Prostate gland (tissue), 2 donors: ENCODE measurements at places on chromosomes 5 and 9. TPM values are rescaled to one million over a fixed set of nuclear protein-coding genes. Genes with fewer than 3 reads are reported as not detected.

The SLC45A2 gene
- total RNA-seq = not detected

The LHX6 gene
- total RNA-seq = 2.7 TPM

The HSPB3 gene
- 4.1 TPM for total RNA-seq

The PCDHGC4 gene
- total RNA-seq = 3.8 TPM

The HSD17B3 gene
- 126 TPM for total RNA-seq

The FAM200C gene
- 8.6 TPM for total RNA-seq

The KIF4B gene
- total RNA-seq = 1.0 TPM

GRCh38 chr9:91714874-91715615 is 235.0 kb downstream of the ROR2 start:
- no peak for DNase-seq
- H3K27ac ChIP-seq = no peak overlapping the region
- no peaks in the 10 kb centered on the region for H3K36me3 ChIP-seq

GRCh38 chr9:91127653-91128052 is 234.1 kb downstream of the AUH start:
- peaks cover 5% of the 10 kb centered on the region for H3K4me1 ChIP-seq
- DNase-seq = no peak
- no peaks in the 10 kb centered on the region for H3K36me3 ChIP-seq
- no peak overlapping the region for H3K27ac ChIP-seq
- H3K4me3 ChIP-seq = no peak overlapping the region

GRCh38 chr9:78756813-78757510 is 460.0 kb downstream of the PSAT1 start:
- H3K27me3 ChIP-seq = no peaks in the 10 kb centered on the region
- H3K4me1 ChIP-seq = no peaks in the 10 kb centered on the region
- DNase-seq = no peak
- no peaks in the 10 kb centered on the region for H3K36me3 ChIP-seq
- no peak overlapping the region for H3K4me3 ChIP-seq
- no peak overlapping the region for H3K27ac ChIP-seq

DNA sequence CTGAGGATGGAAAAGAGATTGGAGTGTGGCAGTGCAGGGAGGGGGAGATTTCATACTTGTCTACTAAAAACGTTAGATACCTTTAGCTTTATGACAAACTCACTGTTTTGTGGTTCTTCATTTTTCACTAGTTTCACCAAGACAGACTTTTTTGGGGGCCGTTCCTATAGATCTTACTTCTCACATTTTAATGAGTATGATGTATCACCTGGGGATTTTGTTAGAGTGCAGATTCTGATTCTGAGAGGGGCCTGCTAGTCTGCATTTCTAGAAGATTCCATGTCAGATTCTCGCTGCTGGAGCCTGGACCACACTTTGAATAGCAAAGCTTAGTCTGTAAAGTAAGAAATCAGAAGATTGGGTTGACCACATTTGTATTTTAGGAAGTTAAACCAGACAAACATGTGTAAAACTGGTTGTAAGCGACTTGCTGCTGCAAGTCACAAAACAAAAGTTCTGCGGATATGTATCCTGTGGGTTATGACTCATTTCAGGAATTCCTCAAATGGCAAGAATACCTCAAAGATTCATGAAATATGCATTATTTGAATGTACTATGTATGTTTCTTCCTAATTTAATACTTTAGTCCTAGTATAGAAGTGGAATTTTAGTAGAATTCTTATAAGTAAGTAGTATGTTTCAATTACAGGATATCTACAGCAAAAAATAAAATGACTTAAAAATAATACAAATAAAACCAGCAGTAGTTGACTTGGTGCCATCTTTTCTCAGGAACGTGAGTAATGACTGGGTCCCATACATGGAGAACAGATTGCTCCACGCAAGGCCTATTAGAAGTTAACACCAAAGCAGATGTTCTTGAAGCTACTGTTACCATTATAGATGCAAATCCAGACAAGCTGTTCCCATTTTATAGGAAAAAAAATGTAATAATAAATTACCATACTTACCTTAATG is 27.8 kb downstream of the NFIL3 start:
- H3K36me3 ChIP-seq = no peaks in the 10 kb centered on the region
- DNase-seq = no peak
- H3K27me3 ChIP-seq = no peaks in the 10 kb centered on the region
- H3K4me1 ChIP-seq = no peaks in the 10 kb centered on the region
- H3K27ac ChIP-seq = no peak overlapping the region
- no peak overlapping the region for H3K4me3 ChIP-seq

- no peak overlapping the region for H3K4me3 ChIP-seq
- H3K27ac ChIP-seq = no peak overlapping the region
- H3K27me3 ChIP-seq = no peaks in the 10 kb centered on the region
- no peaks in the 10 kb centered on the region for H3K36me3 ChIP-seq
These were observed 1.1 kb downstream of the SLCO4C1 start for GRCh38 chr5:102294886-102295395.

- H3K4me3 ChIP-seq = no peak overlapping the region
- H3K4me1 ChIP-seq = no peaks in the 10 kb centered on the region
- no peak overlapping the region for H3K27ac ChIP-seq
- no peaks in the 10 kb centered on the region for H3K27me3 ChIP-seq
- DNase-seq = no peak
These were observed 367.8 kb upstream of the SPATA31A5 start for GRCh38 chr9:60546406-60546805.

GRCh38 chr9:135591506-135592330 is 30.2 kb downstream of the PAEP start:
- no peaks in the 10 kb centered on the region for H3K27me3 ChIP-seq
- no peaks in the 10 kb centered on the region for H3K4me1 ChIP-seq
- no peak overlapping the region for H3K4me3 ChIP-seq
- H3K36me3 ChIP-seq = no peaks in the 10 kb centered on the region
- H3K27ac ChIP-seq = no peak overlapping the region
- no peak for DNase-seq

GRCh38 chr5:100758780-100759179 is 144.3 kb downstream of the ST8SIA4 start:
- H3K4me1 ChIP-seq = no peaks in the 10 kb centered on the region
- no peak overlapping the region for H3K27ac ChIP-seq
- no peak overlapping the region for H3K4me3 ChIP-seq
- no peaks in the 10 kb centered on the region for H3K36me3 ChIP-seq
- H3K27me3 ChIP-seq = no peaks in the 10 kb centered on the region

- H3K27ac ChIP-seq = no peak overlapping the region
- peak; percentile 8 for DNase-seq
- H3K36me3 ChIP-seq = no peaks in the 10 kb centered on the region
- peak overlapping the region; percentile 27 for H3K4me3 ChIP-seq
- no peaks in the 10 kb centered on the region for H3K27me3 ChIP-seq
These were observed 219.2 kb downstream of the AGTPBP1 start for GRCh38 chr9:85522459-85523092.

- no peaks in the 10 kb centered on the region for H3K27me3 ChIP-seq
- no peak for DNase-seq
- H3K4me3 ChIP-seq = no peak overlapping the region
- H3K36me3 ChIP-seq = no peaks in the 10 kb centered on the region
- no peak overlapping the region for H3K27ac ChIP-seq
These were observed 110.0 kb downstream of the PAX5 start for GRCh38 chr9:36924071-36924470.

DNA sequence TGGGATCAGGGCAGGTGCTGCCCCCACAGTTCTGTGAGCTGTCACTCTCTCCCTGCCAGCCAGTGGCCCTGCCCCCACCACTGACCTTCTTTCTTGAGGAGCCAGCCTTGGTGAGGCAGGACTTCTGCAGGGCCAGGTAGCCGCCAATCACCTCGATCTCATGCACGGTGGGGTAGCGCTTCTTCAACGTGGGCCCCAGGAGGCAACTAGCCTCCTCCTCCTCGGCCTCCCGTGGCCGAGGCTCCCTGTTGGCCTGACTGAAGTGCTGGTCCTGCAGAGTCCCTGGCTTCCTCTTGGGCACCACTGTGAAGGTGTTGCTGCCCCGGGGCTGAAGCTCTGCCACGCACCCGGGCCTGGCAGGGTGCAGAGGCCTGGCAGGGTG is 1.6 kb downstream of the TPRN start:
- no peaks in the 10 kb centered on the region for H3K27me3 ChIP-seq
- H3K36me3 ChIP-seq = no peaks in the 10 kb centered on the region
- no peak for DNase-seq
- H3K27ac ChIP-seq = no peak overlapping the region
- H3K4me1 ChIP-seq = peaks cover 52% of the 10 kb centered on the region

- H3K4me3 ChIP-seq = no peak overlapping the region
- H3K36me3 ChIP-seq = no peaks in the 10 kb centered on the region
- no peak for DNase-seq
- no peaks in the 10 kb centered on the region for H3K4me1 ChIP-seq
These were observed 436.6 kb downstream of the DTWD2 start for GRCh38 chr5:118551716-118552115.

- no peak for DNase-seq
- no peak overlapping the region for H3K27ac ChIP-seq
- no peak overlapping the region for H3K4me3 ChIP-seq
- no peaks in the 10 kb centered on the region for H3K27me3 ChIP-seq
- no peaks in the 10 kb centered on the region for H3K36me3 ChIP-seq
These were observed 161.1 kb upstream of the TBC1D2 start for GRCh38 chr9:98416294-98417248.

DNA sequence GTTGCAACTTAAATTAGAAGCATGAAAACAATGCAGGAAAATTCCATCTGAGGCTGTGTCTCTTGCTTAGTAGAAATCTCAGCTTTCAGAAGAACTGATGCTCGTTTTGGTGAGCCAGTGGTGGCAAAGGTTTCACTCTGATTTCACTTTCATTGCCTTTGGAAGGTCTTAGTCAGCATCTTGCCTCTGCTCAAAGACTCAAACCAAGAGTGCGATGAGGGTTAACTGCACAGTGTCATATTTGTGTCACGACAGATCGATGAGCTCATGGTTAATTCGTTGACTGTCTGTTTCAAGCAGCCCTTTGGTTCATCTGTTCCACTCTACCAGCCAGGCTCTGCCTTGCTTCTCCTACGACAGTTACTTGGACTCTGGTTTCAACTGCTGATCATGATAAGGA is 331.3 kb upstream of the KIF2A start:
- H3K27me3 ChIP-seq = no peaks in the 10 kb centered on the region
- DNase-seq = no peak
- no peak overlapping the region for H3K4me3 ChIP-seq

DNA sequence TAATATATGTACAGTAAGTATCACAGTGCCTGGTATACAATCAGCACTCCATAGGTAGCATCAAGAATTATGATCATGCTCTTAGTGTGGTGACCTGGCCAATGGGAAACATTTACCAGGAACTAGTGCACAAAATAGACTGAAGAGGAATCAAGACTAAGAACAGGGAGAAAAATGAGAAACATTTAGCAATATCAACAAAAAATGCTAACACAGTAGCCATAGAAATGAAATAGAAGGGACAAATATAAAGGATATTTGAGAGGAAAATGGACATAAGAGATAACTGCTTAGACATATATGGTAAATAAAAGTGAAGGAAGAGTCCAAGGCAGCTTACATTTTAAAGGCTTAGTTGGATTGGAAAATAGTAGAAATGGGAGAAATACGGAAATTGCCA is 16.5 kb upstream of the SPATA9 start:
- H3K4me3 ChIP-seq = no peak overlapping the region
- DNase-seq = no peak
- no peaks in the 10 kb centered on the region for H3K4me1 ChIP-seq
- no peaks in the 10 kb centered on the region for H3K36me3 ChIP-seq
- H3K27me3 ChIP-seq = no peaks in the 10 kb centered on the region

- H3K27ac ChIP-seq = no peak overlapping the region
- H3K4me1 ChIP-seq = no peaks in the 10 kb centered on the region
- no peak for DNase-seq
- H3K27me3 ChIP-seq = no peaks in the 10 kb centered on the region
- H3K36me3 ChIP-seq = no peaks in the 10 kb centered on the region
These were observed 356.1 kb downstream of the SPOCK1 start for GRCh38 chr5:137142764-137143605.

- no peak overlapping the region for H3K27ac ChIP-seq
- H3K27me3 ChIP-seq = no peaks in the 10 kb centered on the region
- no peak overlapping the region for H3K4me3 ChIP-seq
- no peak for DNase-seq
- no peaks in the 10 kb centered on the region for H3K4me1 ChIP-seq
These were observed 696.7 kb upstream of the WWC1 start for GRCh38 chr5:167594750-167595149.

DNA sequence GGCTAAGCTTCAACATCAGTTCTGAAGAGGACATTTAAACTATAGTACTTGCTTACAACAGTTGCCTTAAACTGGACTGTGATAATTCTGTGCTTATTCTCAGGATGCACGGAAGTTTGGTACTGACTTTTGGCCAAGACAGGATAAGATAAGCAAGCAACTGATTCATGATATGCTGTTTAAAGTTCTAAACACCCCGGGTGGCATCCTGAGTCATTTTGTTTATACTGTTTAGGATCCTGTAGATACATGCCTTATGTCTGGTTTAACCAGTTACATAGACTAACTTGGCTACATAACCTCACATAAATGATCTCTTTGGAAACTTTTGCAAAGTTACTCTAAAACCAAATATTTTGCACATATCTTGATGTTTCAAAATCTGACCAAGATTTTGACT is 95.9 kb downstream of the CDH9 start:
- H3K4me1 ChIP-seq = no peaks in the 10 kb centered on the region
- no peak overlapping the region for H3K4me3 ChIP-seq
- DNase-seq = no peak
- no peaks in the 10 kb centered on the region for H3K36me3 ChIP-seq

DNA sequence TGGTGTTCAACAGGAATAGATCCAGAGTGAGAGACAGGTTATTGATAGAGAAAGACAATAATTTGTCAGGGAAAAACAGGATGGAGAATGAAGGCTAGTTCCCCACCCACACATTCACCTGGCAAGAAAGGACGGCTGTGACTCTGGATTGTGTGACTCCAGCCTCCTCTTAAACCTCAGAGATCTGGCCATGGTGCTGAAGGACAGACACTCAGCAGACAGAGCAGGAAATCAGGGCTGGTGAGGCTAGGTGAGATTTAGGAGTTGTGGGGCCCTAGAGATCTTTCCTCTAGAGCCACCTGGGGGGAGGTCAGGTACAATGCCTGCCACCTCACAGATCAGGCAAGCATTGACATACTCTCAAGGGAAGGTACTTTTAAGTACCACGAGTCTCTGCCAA is 15.2 kb downstream of the OR1B1 start:
- H3K4me3 ChIP-seq = no peak overlapping the region
- H3K4me1 ChIP-seq = no peaks in the 10 kb centered on the region
- H3K36me3 ChIP-seq = no peaks in the 10 kb centered on the region
- no peak overlapping the region for H3K27ac ChIP-seq
- H3K27me3 ChIP-seq = no peaks in the 10 kb centered on the region
- DNase-seq = no peak

- no peak overlapping the region for H3K27ac ChIP-seq
- no peaks in the 10 kb centered on the region for H3K4me1 ChIP-seq
- no peaks in the 10 kb centered on the region for H3K27me3 ChIP-seq
- no peak overlapping the region for H3K4me3 ChIP-seq
- H3K36me3 ChIP-seq = no peaks in the 10 kb centered on the region
These were observed 290.8 kb downstream of the MSX2 start for GRCh38 chr5:175015028-175015685.
